Activated CD4-positive, alpha-beta T cell treated with anti-CD3 and anti-CD28 coated beads, Interleukin-2, amount 10 ng/mL, durations not matched to agents 24 days and 14 days (primary cell): ENCODE measurements at places on chromosomes 6 and 20. TPM values are rescaled to one million over a fixed set of nuclear protein-coding genes. Genes with fewer than 3 reads are reported as not detected.

The VPS16 gene
- 44.3 and 44.9 TPM in 2 replicates for total RNA-seq

The C4B gene
- total RNA-seq, result 2.9 and 3.7 TPM in 2 replicates

DNA sequence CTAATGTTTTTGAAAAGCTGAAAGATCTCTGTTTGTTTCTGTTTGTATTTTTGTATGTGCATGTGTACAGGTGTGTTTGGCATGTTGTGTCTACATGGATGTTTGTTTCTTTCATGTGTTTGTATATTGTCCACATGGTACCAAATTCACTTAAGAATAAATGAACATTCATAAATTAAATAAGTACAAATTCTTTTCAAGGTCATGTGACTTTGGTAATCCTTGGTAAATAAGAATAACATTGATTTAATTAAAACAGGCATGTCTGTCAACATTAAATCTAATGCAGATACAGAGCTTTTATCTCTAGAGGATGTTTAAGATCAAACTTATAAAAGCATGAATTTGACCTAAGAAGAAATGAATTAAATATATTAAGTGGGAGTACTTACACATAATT, 219.8 kb upstream of the EPHA7 start:
- H3K27me3 ChIP-seq, result no peaks in the 10 kb centered on the region
- no peak for DNase-seq
- no peak overlapping the region for H3K4me3 ChIP-seq
- H3K36me3 ChIP-seq, result no peaks in the 10 kb centered on the region
- H3K27ac ChIP-seq, result no peak overlapping the region
- H3K4me1 ChIP-seq, result no peaks in the 10 kb centered on the region

GRCh38 chr20:34843421-34843820, 18.0 kb upstream of the NCOA6 start:
- DNase-seq, result no peak
- no peaks in the 10 kb centered on the region for H3K4me1 ChIP-seq
- no peak overlapping the region for H3K4me3 ChIP-seq
- H3K27me3 ChIP-seq, result peaks cover 13% of the 10 kb centered on the region
- no peak overlapping the region for H3K27ac ChIP-seq
